Stimulated activated CD8-positive, alpha-beta memory T cell treated with anti-CD3 and anti-CD28 coated beads, Interleukin-7, amount 100 ng/mL, for 4 hours (primary cell): ENCODE measurements at places on chromosomes 2 and 18.

DNA sequence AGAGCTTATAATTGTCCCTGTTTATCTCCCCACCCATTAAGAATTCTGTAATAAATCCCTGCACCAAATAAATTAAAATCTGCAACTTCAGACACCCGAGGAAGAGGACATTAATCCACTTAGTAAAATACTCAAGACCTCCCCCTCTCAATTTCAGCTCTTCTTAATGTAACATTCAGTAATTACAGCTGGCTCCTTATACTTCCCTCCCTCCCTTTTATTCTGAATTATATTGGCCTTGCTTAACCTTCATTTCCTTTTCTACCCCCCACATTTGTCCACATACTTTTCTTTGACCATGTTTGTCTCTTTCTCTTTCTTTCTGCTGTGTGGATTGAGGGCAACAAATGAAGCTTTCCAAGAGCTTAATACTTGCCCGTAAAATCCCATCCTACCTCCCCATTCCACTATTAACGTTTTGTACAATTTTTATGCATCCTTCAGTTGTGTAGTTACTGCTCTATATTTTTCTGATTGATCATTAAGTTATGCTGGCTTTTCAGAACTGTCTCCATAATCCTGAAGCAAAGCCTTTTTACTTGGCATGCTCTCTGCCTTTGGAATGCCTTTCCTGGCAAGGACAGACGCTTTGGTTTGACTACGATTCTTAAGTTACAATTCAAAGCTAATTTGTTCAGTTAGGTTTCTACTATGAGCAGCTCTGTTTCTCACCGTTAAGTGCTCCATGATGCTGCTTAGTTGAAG lies 580.1 kb downstream of the ZEB2 start:
- DNase-seq = no peak

- DNase-seq = no peak
These were observed 10.9 kb upstream of the SGPP2 start for GRCh38 chr2:222413295-222413911.

DNA sequence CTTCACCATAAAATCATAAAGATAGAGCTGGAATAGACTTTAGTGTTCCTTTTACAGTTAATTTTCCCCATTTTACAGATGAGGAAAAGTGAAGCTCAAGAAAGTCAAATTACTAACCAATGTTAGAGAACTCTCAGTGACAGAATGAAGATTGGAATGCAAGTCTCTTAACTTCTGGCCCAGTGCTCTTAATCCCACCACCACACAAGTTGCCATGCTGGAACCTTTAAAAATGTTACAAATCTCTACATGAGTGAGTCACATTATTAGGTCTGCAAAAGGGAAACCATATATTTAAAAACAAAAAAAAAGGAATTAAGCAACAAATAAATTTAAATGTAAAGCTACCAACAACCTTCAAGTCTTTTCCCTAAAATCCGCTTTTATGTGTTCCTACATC lies 3.5 kb downstream of the NCKAP1 start:
- no peak for DNase-seq

- DNase-seq = no peak
These were observed 60.0 kb downstream of the DOCK10 start for GRCh38 chr2:224982226-224982625.

- DNase-seq = no peak
These were observed 216.1 kb downstream of the HAUS1 start for GRCh38 chr18:46320297-46320696.

- DNase-seq = no peak
These were observed 232.8 kb downstream of the PIK3C3 start for GRCh38 chr18:42187611-42188380.

DNA sequence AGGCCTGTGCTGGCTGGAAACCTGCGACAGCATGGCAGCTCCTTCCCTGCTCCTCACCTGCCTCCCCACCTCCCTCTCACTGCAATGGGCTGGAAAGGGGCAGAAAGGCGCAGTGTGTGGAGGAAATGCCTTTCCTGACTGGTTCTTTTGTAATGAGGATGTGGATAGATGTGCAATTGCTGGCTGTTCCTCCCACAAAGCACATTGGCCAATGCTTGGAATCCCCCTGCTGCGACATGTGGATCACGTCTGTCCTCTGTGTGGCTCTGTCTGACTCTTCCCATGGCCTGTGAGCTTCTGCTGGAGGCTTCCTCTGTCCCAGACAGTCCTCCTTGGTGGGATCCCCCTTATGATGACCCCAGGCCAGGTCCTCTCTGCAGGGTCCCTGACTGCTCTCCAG lies 172.5 kb downstream of the NCK2 start:
- no peak for DNase-seq

DNA sequence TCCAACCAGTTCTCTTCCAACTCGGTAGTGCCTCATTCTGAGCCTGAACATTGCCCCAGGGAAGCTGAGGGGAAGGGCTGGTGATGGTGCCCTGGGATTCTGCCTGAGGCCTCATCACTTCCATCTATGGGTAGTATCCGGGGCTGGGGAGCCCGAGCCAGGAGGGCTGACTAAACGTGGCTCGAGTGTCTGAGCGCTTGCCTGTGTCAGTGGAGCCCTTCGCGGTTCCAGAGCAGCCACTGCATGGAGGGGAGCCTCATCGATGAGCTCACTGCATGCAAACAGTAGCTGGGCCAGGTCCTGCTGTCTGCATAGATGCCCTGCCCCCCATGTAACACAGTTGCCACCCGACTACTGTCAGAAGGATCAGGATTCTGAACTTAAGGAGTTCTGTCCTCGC lies 129.3 kb downstream of the GLI2 start:
- DNase-seq = no peak

- DNase-seq = no peak
These were observed 37.4 kb upstream of the NOL4 start for GRCh38 chr18:34261865-34262780.

DNA sequence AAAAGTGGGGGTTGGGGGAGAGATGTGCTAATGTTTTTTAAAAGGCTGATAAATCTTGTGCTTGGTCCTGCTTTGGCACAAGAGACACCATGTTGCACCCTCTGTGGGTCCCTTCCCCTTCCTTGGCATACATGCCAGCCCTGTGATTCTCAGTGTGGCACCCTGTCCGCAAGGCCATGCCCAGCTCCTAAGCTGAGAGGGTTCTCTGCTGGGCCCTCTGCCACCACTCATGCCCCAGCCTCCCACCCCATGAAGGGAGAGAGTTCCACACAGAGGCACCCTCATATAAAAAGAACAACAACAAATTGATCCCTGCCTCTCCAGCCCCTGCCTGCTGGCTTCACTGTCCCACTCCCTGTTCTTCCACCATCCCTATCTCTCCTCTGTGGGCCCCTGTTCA lies 2.5 kb upstream of the ADCY3 start:
- no peak for DNase-seq

GRCh38 chr2:88458633-88459032 lies 6.1 kb upstream of the FOXI3 start:
- DNase-seq = no peak

DNA sequence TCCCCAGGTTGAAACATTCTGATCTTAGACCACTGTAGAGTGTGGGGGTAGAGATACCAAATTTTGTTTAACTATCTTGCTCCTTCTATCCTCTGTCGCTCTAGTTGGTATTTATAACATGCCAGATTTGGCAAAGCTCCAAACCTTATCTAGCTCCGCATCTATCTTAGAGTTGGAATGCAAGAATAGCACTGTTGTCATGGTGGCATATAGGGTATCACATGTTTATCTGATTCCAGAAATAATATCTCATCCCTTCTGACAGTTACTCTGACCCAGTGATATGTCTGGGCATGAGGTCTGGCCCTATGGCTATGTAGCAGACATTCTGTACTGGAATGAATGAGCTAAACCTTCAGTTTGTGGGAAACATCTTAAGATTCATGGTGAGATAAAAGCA lies 51.7 kb downstream of the CABYR start:
- no peak for DNase-seq

- no peak for DNase-seq
These were observed 54.7 kb upstream of the CAB39 start for GRCh38 chr2:230657906-230658305.

DNA sequence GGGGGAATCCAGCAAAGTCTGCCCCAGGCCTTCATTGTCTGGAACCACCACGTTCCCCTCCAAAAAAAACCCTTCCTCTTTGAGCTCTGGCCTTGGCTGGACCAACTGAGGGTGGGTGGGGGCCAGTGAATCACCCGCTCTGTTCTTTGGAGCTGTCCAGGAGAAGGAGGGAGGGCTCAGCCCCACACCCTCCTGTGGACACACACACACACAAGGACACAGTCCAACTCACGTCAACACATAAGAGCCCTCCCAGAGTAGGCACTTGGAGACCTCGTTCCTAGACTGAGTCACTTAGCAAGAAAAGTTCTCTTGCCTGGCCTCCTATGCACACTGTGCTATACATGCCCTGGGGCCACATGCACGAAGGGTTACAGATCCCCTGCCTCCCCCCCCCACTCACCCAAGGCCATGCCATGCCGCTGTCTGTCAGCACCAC lies 1.2 kb upstream of the TNS1 start:
- no peak for DNase-seq

DNA sequence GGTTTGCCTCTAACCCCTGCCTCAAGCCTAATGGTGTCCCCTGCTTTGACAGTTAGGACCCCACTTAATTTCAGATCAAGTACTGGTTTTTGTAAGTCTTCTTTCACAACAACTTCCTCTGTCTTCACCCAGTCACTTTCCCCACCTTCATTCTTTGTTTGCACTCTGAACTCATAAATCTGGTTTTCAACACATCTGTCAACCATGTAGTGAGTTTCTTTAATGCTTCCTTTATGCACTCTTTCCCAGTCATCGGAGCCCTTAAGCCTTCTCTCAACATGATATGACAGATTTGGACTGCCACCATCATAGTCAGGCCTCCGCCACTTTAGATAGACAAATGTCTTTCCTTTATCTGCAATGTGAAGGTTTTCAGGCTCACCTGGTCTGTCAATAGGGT lies 109.1 kb downstream of the PLEKHA3 start:
- DNase-seq = no peak

DNA sequence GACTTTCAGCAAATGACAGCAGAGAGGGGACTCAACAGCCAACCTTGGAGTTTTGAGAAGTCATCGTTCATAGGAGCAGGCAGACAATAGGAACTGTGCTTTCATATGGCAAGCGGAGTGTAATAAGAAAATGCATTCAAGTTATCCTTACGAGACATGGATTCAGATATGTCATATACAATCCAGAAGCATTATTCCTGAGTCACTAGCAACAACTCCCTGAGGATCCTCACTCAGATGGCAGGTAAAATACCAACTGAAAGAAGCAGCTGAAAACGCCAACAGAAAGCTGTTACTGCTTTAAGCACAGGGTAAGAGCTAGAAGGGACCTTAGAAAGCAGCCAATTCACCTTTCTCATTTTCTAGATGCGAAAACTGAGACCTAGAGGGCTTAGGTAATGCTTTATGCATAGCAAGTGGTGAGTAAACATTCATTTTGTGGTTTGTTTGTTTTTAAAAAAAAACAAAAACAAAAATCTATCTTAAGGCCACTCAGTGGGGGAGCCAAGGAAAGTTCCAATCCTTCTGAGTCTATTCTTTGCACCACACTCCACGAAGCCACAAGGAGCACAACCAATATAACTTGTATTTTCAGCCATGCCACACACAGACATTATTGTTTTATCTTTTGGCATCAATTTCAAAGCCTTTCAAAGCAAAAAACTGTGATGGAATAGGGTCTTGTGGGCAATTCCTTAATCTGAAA lies 89.1 kb upstream of the RIOK3 start:
- DNase-seq = no peak

- DNase-seq = no peak
These were observed 626.2 kb upstream of the SETBP1 start for GRCh38 chr18:44054514-44054913.

GRCh38 chr2:49342156-49342555 lies 187.8 kb upstream of the FSHR start:
- no peak for DNase-seq

- peak; percentile 49 for DNase-seq
These were observed 26.4 kb upstream of the CD207 start for GRCh38 chr2:70861777-70862625.

DNA sequence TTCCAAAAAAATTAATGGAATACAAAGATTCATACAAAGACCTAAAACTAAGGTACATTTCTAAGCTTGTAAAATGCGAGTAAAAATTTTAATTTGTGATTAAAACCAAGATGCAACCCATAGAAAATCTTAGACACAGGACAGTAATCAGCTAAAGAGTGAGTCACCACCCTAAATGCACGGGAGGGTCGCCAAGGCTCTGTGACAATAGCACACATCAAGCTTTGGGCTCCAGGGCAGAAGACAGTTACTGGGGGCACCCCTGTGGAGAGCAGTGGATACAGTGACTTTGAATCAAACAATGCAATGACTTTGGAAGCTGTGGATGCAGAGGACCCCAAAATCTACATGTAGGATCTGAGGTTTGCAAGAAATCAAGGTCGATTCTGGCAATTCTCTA lies 7.5 kb downstream of the FLACC1 start:
- no peak for DNase-seq

- no peak for DNase-seq
These were observed 96.9 kb downstream of the COPS8 start for GRCh38 chr2:237182422-237183123.

DNA sequence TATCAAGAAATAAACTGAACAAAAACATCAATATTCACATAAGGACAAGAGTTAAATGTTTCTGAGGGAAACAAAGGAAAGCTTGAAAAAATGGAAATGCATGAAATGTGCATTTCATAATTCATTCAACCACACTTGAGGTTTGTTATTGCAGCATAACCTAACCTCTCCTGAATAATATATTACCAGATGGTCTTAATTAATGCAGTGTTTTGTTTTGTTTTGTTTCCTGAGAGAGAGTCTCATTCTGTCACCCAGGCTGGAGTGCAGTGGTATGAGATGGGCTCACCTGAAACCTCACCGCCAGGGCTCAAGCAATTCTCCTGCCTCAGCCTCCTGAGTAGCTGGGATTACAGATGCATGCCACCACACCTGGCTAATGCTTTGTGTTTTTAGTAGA lies 139.9 kb upstream of the PIEZO2 start:
- DNase-seq = no peak

DNA sequence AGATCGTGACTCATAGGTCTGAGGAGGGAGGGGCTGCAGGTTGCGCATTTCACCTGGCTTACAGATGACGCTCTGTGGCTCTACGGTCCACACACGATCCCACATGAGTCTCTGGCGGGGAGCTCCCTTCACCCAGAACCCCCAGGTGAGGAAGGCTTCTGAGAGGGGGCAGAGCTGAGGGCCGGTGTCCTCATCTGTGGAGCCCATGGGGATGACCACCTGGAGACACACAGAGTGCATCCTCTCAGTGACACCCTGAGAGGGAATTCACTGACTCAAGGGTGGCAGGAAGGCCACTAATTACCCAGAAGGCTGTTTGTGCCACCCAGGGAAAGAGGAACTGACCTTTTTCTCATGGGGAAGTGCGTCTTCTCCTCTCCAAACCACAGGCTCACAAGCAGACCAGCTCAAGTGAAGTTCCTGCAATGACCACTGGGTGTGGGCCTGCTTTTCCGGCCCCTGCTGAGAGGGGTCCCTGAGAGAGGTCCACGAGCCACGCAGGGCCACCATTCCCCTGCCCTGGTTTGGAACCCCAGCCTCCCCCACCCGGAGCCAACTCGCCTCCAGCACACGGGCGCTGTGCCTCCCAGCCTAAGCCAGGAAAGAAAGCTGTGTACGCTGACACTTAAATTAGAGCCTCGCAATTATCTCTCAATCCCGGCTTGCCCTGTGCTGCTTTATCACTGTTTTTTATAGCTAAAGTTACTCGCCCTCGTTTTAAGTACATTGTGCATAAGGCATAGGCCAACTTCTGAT lies 114.1 kb downstream of the BCL11A start:
- no peak for DNase-seq

GRCh38 chr2:97911206-97911921 lies 84.4 kb downstream of the TMEM131 start:
- DNase-seq = no peak

GRCh38 chr2:191405546-191405945 lies 160.3 kb downstream of the MYO1B start:
- DNase-seq = no peak

- DNase-seq = no peak
These were observed 19.7 kb upstream of the GLI2 start for GRCh38 chr2:120715941-120716340.
